Foreskin keratinocyte (primary cell): ENCODE measurements at places on chromosomes 1 and 21. TPM values are rescaled to one million over a fixed set of nuclear protein-coding genes. Genes with fewer than 3 reads are reported as not detected.

- no peak for DNase-seq
Observed at GRCh38 chr1:46983830-46984586, 39.5 kb upstream of the CYP4X1 start.

- DNase-seq: no peak
Observed at GRCh38 chr1:220925707-220926106, 46.5 kb downstream of the HLX start.

GRCh38 chr1:2448098-2448445, 28.0 kb upstream of the PLCH2 start:
- DNase-seq: no peak

GRCh38 chr1:187306710-187307415, 478.1 kb downstream of the PLA2G4A start:
- DNase-seq: no peak

Gene CYP4A11
- not detected in 2 replicates for total RNA-seq

DNA sequence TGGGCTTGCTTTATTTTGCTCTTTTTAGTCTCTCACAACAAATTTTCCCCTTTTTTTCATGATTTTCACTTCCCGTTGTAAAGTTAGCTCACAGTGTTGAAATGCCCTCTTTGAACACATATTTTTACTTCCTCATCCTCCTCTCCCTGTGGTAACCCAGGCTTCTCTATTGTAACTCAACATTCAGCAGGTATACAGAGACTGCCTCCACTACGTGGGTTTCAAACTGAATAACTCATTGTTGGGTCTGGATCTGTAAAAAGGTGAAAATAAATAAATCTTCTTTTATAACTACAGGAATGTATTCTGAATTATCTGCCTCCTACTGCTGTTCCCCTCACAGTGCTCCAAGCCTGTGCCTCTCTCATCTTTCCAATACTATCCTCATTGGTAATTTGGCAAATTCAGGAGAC, 166.4 kb downstream of the RUNX1 start:
- DNase-seq: no peak

- DNase-seq: no peak
Observed at GRCh38 chr1:160420881-160421842, 20.8 kb downstream of the VANGL2 start.
